Left renal cortex interstitium (tissue), 4 donors: ENCODE measurements at places on chromosomes 5 and 9. TPM values are rescaled to one million over a fixed set of nuclear protein-coding genes. Genes with fewer than 3 reads are reported as not detected.

Gene PCDHGA5
- 2.5 TPM for polyA plus RNA-seq

Gene PCDHB2
- 8.1 TPM for polyA plus RNA-seq

Gene LOX
- polyA plus RNA-seq = 38.0 TPM

Gene PFN3
- 0.69 TPM for polyA plus RNA-seq

Gene MEIKIN
- not detected for polyA plus RNA-seq

Gene C9
- 0.37 TPM for polyA plus RNA-seq

Gene NMUR2
- polyA plus RNA-seq = 0.14 TPM

Gene PCDHB16
- 4.4 TPM for polyA plus RNA-seq

Gene PCDHGB4
- polyA plus RNA-seq = 6.1 TPM

Gene PTGS1
- 7.2 TPM for polyA plus RNA-seq

Gene OBP2B
- 0.28 TPM for polyA plus RNA-seq

Gene ZDHHC11B
- polyA plus RNA-seq = 5.2 TPM
